Stimulated activated CD8-positive, alpha-beta memory T cell treated with anti-CD3 and anti-CD28 coated beads, Interleukin-15, amount 100 ng/mL, for 1 hour (primary cell): ENCODE measurements at places on chromosomes 5 and 9.

- DNase-seq, result no peak
These were observed 151.0 kb upstream of the PAPPA start for GRCh38 chr9:116002624-116003023.

- no peak for DNase-seq
These were observed 4.4 kb downstream of the TGFBI start for GRCh38 chr5:136033234-136033633.

GRCh38 chr5:84688566-84688965, 303.9 kb upstream of the EDIL3 start:
- DNase-seq, result no peak

GRCh38 chr5:60820593-60821487, 23.2 kb downstream of the ELOVL7 start:
- no peak for DNase-seq

DNA sequence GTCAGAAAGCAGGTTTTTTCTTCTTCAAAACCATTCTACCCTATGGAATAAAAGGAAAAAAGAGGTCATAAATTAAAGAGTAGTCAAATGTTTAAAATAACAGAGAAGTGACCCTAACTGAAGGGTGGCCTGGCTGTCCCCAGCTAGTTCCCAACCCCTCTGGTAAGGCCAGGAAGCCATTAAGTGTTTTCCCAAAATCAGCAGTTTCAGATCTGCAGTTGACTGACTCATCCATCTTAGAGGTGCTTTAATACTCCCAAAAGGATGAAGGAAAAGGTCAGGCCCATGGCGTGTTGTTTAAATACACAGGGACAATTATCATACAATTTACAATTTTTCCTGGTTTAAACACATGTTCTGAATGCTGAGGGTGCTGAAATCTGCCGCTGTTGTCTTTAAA, 47.9 kb upstream of the TBC1D9B start:
- no peak for DNase-seq

- DNase-seq, result no peak
These were observed 4.2 kb downstream of the ZBTB43 start for GRCh38 chr9:126809068-126809467.

DNA sequence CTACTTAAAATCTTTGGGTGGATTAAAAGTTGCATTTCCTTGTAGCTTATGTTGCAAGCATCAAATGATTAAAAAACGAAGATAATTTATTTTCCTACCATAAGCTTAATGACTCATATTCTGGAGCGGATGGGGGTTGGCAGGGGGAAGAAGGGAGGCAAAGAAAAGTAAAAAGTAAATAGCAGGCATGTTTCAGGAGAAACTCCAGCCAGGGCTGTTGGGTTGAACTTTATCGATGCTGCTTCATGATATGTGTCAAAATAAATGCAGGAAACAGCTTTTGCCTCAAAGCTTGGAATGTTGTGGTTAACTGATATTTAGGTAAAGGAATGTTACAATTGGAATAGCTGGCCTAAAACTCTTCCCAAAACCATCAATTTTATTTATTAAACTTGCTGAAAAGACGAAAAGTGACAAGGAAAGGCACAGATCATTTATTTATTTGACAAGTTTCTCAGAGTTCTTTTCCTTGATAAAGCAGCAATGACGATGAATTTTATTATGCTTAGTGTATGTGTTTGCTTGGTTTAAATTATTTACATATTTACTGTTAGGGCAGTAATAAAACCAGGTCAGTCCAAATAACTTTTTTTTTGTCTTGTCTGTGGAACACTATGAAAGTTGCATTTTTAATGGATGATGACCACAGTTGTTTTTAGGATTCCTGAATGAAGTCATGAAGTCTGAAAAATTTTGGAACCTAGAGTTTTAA, 177.9 kb downstream of the PCSK1 start:
- no peak for DNase-seq

- DNase-seq, result no peak
These were observed 70.1 kb downstream of the KIAA1958 start for GRCh38 chr9:112556497-112557442.

- no peak for DNase-seq
These were observed 26.2 kb upstream of the TDRD7 start for GRCh38 chr9:97385626-97386264.

DNA sequence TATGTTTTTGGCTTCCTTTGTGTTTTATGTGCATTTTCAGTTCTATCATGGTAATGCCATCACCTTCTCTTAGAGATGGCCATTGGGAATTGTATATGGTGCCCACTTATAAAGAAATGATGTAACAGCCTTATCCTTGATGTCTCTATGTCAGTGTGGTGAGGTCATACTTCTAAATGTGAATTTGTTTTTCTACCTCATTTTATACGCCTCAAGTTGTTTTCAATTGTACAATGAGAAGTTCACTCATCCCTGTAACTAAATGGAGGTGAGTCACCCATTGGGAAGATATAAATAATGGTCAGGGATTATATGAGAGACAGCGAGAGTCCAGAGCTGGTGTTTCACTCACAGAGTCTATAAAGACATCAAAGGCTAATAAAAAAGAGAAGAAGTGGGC, 402.4 kb downstream of the AGTPBP1 start:
- DNase-seq, result no peak

DNA sequence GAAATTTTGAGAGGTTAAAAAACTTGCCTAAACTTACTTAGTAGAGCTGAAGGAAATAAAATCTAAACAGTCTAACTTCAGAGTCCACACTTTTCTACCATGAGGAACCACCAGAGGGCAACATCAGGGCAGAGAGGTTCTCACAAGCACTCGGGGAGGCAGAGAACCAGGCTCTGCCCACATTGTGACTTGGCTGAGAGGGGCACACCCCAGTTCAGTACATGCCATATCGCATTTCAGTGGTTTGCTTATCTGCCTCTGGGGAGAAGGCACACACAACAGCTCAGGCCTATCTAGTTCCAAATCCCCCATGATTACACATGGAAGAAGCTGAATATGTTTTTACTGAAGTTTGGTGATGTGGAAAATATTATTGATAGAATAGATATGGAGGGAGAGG, 49.2 kb downstream of the EQTN start:
- DNase-seq, result no peak

DNA sequence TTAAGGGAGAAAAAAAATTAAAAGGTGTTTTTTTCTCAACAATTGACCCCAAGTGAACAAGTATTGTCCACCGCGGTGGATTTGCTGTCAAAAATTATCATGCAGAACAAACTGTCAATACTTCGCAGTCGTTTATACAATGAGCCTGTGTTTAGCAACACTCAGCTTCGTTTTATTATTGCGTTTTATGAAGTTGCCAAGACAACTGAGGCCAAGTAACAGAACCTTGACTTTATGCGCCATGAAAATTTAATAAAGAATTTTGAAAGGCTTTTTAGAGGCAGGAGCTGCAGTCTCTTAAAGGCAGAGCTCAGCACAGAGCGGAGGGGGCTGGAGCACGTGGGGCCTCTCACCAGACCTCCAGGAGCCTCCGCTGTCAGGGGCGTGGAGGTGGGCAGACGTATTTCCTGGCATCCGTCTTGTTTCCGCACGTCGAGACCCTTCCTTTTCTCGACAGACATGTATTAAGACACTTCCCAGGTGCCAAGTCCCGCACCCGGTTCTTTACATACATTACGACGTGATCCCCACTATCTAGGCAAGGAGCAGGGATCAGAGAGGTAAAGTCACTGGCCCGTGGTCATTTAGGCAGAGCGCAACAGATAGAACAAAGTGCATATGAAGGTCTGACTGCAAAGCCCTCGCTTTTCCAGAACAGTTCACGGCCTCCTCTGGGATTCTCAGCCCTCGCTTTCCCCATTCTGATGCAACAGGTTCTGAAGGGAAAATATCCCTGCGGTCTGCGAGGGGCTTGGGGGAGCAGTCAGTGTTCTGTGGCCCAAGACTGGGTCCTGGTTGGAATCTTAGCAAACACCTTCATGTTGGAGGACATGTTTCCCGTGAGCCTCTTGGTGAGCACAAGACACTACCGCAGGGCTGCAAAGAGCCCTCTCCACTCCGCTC, 164.4 kb downstream of the DAB2IP start:
- no peak for DNase-seq

GRCh38 chr5:135422419-135422818, 23.4 kb upstream of the MACROH2A1 start:
- no peak for DNase-seq

- no peak for DNase-seq
These were observed 31.8 kb downstream of the FABP6 start for GRCh38 chr5:160260881-160261815.

- no peak for DNase-seq
These were observed 13.3 kb upstream of the STING1 start for GRCh38 chr5:139495638-139496435.

DNA sequence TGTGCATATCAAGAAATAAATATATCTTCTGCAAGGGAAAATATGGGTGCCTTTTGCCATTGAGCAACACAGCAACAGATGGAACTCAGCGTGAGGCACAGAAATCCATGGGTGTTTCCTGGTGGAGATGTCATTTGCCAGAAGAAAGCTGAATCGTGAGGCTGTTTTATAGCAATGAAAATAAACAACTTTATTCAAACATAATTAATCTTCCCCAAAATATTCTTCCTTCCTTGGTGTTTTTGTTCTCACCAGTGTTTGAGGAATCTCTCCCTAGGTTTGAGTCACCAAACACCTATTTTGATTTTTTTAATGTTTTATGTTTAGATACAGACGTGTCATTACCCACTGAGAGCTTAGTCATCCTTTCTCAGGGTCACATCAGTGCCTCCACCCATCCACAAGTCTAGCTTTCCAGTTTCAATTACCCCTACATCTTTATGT, 65.8 kb upstream of the PAPPA start:
- no peak for DNase-seq

DNA sequence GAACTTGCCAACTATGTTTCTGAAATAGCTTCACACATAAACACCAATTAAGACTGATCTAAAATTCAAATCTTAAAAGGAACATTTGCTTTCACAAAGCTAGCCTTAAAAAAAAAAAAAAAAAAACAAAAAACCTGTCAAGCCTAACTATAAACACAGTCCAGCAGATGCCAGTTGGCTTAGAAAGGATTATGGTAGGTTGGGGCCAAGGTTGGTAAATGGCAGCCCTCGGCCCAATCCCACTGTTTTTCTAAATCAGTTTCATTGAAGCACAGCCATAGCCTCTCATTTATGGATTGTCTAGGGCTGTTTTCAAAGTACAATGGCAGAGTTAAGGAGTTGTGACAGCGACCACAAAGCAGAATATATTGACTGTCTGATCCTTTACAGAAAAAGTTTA, 75.7 kb upstream of the FRRS1L start:
- no peak for DNase-seq

DNA sequence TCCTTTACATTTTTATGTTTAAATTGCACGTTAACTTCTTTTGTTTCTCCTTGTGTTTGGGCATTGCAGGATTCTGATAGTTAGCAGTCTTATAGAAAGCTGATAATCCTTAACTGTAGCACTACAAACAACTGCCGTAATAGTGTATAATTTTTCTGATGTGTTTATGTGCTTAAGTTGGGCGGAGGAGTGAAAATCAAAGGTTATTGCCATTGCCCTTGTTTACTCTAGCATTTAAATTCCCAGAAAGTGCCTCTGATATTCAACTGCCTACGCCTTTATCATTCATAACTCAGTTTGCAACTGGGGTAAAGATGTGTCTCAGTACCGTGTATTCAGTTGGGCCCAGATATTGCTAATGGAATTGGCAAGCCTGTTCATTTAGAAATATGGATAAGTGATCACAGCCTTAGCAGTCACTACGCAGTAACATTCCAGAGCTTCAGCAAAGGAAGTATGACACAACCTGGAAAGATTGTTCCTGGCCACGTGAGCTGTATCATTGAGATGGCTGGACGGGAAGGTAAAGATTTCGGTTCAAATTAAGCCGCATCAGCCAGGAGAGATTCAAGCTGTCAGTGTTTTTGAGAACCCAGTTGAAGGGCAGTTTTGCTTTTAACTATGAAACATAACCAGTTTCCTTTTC, 28.1 kb upstream of the LRRTM2 start:
- no peak for DNase-seq

DNA sequence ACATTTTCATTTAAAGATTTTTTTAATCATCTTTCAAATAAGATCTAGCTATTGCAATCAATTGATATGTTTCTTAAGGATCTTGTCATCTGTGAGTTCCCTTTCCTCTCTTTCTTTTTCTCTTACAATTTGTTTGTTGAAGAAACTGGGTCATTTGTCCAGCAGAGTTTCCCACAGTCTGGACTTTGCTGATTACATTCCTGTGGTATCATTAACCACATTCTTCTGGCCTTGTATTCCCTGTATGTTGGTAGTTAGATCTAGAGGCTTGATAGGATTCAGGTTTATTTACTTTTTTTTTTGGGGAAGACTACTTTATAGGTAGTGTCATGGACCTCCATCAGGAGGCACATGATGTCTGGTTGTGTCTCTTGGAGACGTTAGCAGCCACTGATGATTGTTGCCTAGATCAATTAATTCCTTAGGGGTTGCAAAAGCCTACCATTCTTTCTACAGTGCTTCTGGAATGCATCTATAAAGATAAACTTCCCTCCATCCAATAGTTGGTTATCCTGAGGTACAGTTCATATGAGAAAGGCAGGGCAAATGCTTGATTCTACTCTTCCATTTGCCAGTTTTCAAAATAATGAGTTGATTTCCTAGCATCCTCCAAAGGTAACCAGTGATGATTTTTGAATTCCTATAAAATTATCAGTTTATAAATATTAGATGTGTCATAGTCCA, 14.3 kb downstream of the PDE8B start:
- DNase-seq, result no peak

DNA sequence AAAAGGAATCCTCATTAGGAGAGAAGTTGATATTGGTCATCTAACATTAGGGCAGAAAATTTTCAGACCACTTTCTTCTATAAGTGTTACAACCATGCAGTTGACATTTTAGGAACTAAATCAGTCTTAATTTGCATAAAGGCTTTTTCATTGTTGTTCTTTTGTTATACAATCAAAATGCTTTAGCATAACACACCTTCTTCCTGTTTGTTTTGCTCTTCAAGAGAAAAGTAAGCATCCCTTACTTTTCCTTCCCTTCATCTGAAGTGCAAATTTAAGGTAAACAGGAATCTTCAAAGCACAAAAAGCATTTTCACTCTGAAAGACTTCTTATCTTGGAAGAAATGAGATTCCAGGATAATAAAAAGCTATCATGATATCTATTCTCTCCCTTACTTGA, 273.6 kb downstream of the PTPRD start:
- no peak for DNase-seq

DNA sequence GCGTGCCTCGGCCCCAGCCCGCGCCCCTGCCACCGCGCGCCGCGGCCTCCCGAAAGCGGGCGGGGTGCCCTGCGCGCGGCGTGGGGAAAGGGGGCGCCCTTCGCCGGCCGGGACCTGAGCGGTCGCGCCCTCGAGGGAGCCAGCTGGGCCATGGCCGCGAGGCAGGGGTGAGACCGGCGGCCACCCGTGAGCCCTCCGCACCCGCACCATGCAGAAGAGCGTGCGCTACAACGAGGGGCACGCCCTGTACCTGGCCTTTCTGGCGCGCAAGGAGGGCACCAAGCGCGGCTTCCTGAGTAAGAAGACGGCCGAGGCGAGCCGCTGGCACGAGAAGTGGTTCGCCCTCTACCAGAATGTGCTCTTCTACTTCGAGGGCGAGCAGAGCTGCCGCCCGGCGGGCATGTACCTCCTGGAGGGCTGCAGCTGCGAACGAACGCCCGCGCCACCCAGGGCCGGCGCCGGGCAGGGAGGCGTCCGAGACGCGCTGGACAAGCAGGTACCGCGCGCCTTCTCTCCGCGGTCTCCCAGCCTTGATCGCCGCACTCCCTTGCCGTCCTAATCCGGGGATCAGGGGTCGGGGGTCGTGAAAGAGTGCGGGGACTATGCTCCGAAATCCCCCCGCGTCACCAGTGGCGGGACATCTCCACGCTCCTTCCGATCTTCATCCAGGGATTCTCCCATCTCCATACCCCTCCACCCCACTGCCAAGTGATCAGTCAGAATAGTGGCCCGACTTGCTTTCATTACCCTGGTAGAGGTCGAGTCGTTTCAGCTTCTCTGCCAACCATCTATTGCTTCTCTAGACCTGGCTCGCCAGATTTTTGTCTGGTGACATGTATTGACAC, 590 bp downstream of the RASGRF2 start:
- no peak for DNase-seq
